ENCODE measurements at places on chromosomes 2 and 18.
A peak's percentile ranks its signal among the peaks of the same experiment; 100 is the strongest.

GRCh38 chr2:100060875-100061274 is 81.5 kb downstream of the AFF3 start:
- DNase-seq = no peak

- peak; percentile 30 for DNase-seq
These were observed 790 bp upstream of the ACAA2 start for GRCh38 chr18:49814147-49814499.

- DNase-seq = no peak
These were observed 160.6 kb downstream of the DTNA start for GRCh38 chr18:34870555-34871310.

- no peak for DNase-seq
These were observed 449.1 kb downstream of the PIK3C3 start for GRCh38 chr18:42404151-42404550.

- no peak for DNase-seq
These were observed at the start of gene SCN9A for GRCh38 chr2:166375736-166376487. Gene SCN9A (minus strand): TSS chr2:166375944. CDS start chr2:166311756, 64,188 bp downstream.

GRCh38 chr2:16466133-16466820 is 199.4 kb downstream of the CYRIA start:
- no peak for DNase-seq

DNA sequence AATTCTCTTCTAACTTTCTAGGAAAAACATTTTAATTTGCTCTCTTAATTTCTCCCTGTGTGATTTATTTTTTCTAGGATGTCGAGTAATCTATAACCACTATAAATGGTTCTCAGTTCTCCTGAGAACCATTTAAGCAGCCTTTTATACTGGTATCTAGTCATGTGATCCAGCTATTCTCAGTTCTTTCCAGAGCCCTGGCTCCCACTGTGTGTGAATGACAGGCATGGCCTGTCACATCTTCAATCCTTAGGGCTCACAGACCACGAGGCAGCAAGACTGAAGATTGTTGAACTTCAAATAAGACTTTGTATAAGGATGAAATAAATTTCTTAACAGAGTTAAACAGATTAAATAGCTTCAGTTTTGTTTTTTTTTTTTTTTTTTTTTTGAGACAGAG is 219.4 kb downstream of the HNMT start:
- DNase-seq = no peak

DNA sequence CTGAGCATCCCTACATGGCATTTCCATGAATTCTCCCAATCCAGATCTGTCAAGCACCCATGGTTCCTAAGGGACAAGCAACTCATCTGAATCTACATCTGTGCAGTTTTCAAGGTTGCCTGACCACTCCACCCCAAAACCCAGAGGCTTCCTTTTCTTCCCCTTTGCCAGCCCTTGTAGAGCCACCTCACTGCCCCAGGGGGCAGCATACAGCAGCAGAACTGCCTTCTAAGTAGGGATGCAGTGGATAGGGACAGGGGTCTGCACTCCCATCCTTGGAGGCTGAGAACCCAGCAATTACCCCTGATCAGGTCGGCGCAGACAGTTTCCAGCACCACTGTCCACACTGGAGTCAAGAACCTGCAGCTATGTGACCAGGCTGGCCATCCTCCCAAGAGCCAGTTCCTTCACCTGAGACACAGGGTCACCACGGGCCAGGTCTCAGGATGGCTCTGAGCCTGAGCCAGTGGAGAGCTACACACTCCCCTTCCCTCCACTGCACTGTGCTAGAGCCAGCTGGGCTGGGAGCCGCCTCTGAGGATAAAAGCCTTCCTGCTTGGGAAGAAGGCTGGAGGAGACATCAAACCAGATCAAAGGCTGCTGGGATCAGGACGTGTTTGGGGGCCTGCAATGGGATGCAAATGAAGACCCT is 283.1 kb downstream of the CELF4 start:
- DNase-seq = no peak

- no peak for DNase-seq
These were observed 2108.8 kb upstream of the PIK3C3 start for GRCh38 chr18:39846265-39846664.

DNA sequence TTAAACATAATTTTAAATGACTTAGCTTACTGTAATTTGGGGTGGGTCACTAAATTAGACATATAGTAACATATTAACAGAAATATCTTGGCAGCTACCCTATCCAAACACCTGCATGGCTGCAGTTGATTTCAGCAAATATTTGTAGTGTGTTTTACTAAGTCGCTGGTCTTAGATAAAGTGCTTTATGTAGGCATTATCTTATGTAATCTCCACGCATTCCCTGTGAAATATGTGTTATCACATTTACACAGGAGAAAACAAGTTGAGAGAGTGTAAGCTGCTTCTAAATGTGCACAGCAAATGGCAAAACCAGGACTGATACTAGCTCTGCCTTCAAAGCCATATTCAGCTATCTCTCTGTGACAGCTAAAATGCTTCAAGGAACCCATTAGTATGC is 72.0 kb downstream of the NYAP2 start:
- DNase-seq = no peak

DNA sequence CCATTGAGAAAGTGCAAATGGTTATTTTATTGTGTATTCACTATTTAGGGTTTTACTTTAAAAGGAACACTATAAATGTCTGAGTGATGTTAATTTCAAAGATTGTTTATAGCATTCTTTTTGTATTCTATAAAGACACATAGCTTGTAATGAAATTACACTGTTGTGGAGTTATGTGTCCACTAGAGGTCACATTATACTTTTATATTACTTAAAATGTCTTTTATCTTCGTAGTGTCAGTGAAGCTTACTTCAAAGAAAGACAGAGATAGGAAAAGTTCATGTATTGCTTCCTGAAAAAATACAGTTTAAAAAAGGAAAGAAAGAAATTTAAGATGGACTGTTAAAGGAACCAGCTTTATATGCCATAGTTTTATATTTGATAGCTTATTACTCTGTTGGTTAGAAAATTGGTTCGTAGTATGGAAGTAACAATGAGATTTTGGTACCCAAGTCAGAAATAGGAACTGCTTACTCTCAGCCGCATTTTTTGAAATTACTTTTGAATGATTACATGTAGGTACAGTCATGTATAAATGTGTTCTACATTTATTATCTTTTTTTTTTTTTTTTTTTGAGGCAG is 20.5 kb downstream of the APLF start:
- no peak for DNase-seq

DNA sequence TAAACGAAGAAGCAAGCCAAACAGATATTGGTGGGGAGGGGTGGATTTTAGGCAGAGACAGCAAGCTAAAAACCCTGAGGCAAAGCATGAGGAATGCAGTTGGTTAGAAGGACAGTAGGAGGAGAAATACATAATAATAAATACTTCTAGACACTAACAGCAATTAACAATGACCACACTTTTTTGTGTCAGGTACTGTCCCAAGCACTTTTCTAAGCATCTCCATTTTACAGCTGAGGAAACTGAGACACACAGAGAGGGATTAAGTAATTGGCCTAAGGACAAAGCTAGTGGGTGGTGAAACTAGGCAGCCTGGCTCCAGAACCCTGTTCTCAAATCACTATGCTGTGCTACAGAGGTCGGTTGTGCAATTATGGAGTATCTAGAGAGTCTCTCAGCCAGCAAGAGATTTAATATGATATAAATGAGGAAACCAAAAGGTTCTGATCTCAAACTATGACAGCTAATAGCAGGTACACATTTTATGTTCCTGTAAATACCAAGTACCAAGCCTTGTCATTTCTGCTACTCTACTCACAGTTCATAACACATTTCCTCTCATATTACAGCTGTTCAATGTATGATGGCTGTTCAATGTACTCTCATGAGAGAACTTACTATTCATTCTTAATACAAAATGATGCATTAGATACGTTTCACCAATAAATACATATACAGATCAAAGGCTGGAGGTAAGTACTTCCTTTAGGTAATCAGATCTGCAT is 5.3 kb downstream of the MAP4K3 start:
- DNase-seq = no peak

- DNase-seq = peak; percentile 1
These were observed 110.5 kb downstream of the TCF4 start for GRCh38 chr18:55477499-55477859.

GRCh38 chr2:149972066-149972465 is 384.5 kb upstream of the MMADHC start:
- no peak for DNase-seq

- no peak for DNase-seq
These were observed 3.6 kb downstream of the TBR1 start for GRCh38 chr2:161419638-161420190.

DNA sequence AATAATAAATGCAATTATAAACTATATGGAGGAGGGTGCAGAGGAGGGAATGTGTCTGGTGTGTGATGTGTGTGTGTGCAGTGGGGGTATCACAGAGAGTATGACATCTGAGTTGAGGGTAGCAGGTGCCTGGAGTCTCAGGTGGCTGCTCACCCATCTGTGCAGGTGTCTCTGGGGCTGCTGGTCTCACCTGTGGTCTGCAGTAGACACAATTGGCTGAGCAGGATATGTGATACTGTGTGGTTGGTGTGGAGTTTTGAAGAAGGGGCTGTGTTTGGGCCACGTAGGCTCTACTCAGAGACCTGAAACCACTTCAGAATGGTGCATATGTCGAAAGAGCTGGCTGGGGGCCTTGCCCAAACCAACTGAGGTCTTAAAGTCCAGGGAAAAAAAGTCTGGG is 17.0 kb downstream of the FABP1 start:
- DNase-seq = no peak
